ENCODE measurements at places on chromosomes 5 and 9. TPM values are rescaled to one million over a fixed set of nuclear protein-coding genes. Genes with fewer than 3 reads are reported as not detected.

DNA sequence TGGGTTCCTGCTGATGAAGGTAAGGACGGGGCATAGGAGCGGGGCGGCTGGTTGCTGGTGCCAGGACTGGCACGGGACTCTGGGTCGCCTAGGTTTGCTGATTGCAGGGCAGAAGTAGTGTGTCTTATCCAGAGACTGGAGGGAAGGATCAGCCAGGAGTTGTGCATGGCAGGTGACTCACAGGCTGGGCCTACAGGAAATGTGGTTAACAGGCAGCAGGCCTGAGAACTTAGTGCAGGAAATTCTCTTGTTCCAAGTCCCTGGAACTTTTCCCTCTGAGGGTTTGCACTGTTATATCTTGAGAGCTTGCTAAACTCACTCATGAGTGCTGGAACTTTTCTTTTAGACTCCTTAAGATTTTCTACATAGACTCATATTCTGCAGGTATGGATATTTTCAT is 95.1 kb downstream of the ANXA2R start:
- no peaks in the 10 kb centered on the region for H3K4me1 ChIP-seq
- DNase-seq = no peak
- H3K27me3 ChIP-seq = peaks cover 15% of the 10 kb centered on the region
- H3K36me3 ChIP-seq = no peaks in the 10 kb centered on the region

Gene WDR38
- not detected for total RNA-seq

Gene IGIP
- 32.1 TPM for total RNA-seq

Gene FKTN
- 8.4 TPM for total RNA-seq

Gene GRIA1
- total RNA-seq = 1.1 TPM

Gene C7
- 618 TPM for total RNA-seq

- H3K27ac ChIP-seq = no peak overlapping the region
- no peaks in the 10 kb centered on the region for H3K4me1 ChIP-seq
- H3K36me3 ChIP-seq = no peaks in the 10 kb centered on the region
- no peaks in the 10 kb centered on the region for H3K27me3 ChIP-seq
Observed at GRCh38 chr5:120449501-120449900, 14.6 kb upstream of the PRR16 start.

- no peaks in the 10 kb centered on the region for H3K27me3 ChIP-seq
- peak; percentile 24 for DNase-seq
- no peak overlapping the region for H3K4me3 ChIP-seq
Observed at GRCh38 chr5:179614745-179615144, 8.7 kb downstream of the HNRNPH1 start.

GRCh38 chr5:67455970-67456369 is 259.4 kb upstream of the CD180 start:
- DNase-seq = no peak
- no peaks in the 10 kb centered on the region for H3K4me1 ChIP-seq
- H3K4me3 ChIP-seq = no peak overlapping the region
- H3K27me3 ChIP-seq = no peaks in the 10 kb centered on the region
- no peak overlapping the region for H3K27ac ChIP-seq
- no peaks in the 10 kb centered on the region for H3K36me3 ChIP-seq

DNA sequence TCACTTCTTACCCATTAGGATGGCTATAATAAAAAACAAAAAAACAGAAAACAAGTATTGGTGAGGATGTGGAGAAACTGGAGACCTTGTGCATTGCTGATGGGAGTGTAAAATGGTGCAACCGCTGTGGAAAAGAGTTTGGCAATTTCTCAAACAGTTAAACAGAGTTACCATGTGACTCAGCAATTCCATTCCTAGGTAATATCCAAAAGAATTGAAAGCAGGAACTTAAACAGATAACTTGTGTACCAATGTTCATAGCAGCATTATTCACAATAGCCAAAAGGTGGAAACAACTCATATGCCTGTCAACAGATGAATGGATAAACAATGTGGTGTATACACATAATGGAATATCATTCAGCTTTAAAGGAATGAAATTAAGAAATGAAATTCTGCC is 28.9 kb downstream of the DCP2 start:
- H3K4me1 ChIP-seq = no peaks in the 10 kb centered on the region
- no peak for DNase-seq
- no peak overlapping the region for H3K4me3 ChIP-seq
- peaks cover 6% of the 10 kb centered on the region for H3K36me3 ChIP-seq

Gene GNA14
- total RNA-seq = 15.0 TPM

Gene SPOCK1
- total RNA-seq = 104 TPM

DNA sequence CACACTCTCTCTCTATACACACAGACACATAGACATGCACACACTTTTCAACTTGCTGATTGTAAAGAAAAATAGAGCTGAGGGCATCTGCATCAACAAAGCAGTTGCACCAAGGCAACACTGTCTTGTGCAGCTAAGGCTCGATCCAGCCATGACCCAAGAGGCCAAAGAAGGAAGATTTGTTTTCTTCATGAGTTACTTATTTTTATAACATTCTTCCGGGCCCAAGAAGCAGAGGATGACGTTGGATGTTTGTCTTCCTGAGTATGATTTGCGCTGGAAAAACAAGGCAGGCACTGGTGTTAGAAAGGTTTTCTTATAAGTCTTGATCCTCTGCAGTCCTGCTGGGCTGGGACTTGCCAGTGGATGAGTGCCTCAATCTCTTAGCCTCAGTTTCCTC is 344.1 kb downstream of the ADAMTS6 start:
- no peak overlapping the region for H3K27ac ChIP-seq
- H3K36me3 ChIP-seq = no peaks in the 10 kb centered on the region
- H3K4me3 ChIP-seq = no peak overlapping the region
- H3K27me3 ChIP-seq = no peaks in the 10 kb centered on the region
- no peaks in the 10 kb centered on the region for H3K4me1 ChIP-seq

DNA sequence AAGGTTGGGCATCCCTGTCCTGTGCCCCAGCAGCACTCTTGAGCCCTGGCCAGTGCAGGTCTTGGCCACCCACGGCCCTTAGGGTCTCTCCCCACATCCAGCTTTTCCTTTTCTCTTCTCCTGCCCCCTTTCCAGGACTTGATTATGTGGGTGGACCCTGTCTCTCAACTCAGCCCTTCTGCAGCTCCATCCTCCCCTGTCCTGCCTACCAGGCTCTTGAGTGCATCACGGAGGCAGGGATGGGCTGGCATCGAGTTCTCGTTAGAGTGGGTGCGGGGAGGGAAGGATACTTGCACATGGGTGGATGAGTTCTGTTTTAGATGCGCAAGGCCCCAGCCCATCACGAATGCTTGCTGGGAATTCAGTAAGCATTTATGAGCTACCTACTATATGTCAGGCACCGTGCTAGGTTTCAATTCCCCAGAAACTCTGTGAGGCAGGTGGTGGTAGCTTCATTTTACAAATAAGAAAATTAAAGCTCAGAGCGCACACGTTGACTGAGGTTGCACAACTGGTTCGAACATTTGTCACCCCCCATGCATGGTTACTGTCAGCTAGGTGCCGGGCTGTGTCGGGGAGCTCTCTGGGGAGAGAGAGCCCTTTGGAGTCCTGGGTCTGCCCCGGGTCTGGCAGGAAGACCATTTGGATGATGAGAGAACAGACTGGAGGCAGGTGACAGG is 144.6 kb upstream of the PITX1 start:
- H3K4me3 ChIP-seq = no peak overlapping the region
- DNase-seq = no peak
- H3K27ac ChIP-seq = no peak overlapping the region

GRCh38 chr5:81805086-81805485 is 54.2 kb upstream of the SSBP2 start:
- DNase-seq = no peak
- H3K4me1 ChIP-seq = no peaks in the 10 kb centered on the region

Gene FAM200C
- 6.6 TPM for total RNA-seq

DNA sequence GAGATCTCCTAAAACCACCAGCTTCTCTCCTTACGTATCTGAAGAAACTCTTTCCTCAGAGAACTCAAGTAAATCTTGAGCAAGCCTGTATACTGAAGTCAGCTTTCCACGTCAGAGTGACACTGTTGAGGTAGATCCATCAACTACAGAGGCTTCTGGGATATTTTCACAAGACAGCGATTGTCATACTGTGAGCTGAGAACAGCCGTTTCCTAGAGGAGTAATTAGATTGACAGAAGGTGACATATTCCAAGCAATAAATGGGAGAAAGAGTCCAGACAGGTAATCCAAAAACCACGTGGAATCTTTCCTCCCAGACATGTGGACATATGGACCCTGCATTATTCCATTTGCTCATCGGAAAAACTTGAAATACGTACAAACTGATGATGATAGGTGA is 117.2 kb downstream of the MEF2C start:
- H3K4me1 ChIP-seq = no peaks in the 10 kb centered on the region
- H3K27me3 ChIP-seq = no peaks in the 10 kb centered on the region
- no peak for DNase-seq
- H3K27ac ChIP-seq = no peak overlapping the region

Gene PCDHB12
- total RNA-seq = 4.3 TPM

Gene ZFP37
- total RNA-seq = 2.9 TPM

- H3K4me3 ChIP-seq = peak within 1 kb of the TSS; percentile 63
- H3K27ac ChIP-seq = peak within 1 kb of the TSS; percentile 77
- DNase-seq = peak; percentile 58
- peaks cover 16% of the 10 kb centered on the region for H3K27me3 ChIP-seq
- no peaks in the 10 kb centered on the region for H3K4me1 ChIP-seq
- H3K36me3 ChIP-seq = no peaks in the 10 kb centered on the region
Observed at GRCh38 chr5:148653836-148654781, at the start of gene HTR4. Gene HTR4, minus strand, starts transcription at chr5:148654527. Its CDS starts 17,513 bp downstream, at chr5:148637014.

- H3K27me3 ChIP-seq = no peaks in the 10 kb centered on the region
- peaks cover 27% of the 10 kb centered on the region for H3K4me1 ChIP-seq
- H3K36me3 ChIP-seq = no peaks in the 10 kb centered on the region
- peak overlapping the region; percentile 41 for H3K4me3 ChIP-seq
Observed at GRCh38 chr9:133539991-133540697, 5.6 kb downstream of the ADAMTSL2 start.

- peak; percentile 76 for DNase-seq
- no peaks in the 10 kb centered on the region for H3K4me1 ChIP-seq
- no peaks in the 10 kb centered on the region for H3K27me3 ChIP-seq
- H3K4me3 ChIP-seq = no peak overlapping the region
- H3K27ac ChIP-seq = peak overlapping the region; percentile 61
- H3K36me3 ChIP-seq = no peaks in the 10 kb centered on the region
Observed at GRCh38 chr5:159451197-159452052, 121.1 kb upstream of the IL12B start.

DNA sequence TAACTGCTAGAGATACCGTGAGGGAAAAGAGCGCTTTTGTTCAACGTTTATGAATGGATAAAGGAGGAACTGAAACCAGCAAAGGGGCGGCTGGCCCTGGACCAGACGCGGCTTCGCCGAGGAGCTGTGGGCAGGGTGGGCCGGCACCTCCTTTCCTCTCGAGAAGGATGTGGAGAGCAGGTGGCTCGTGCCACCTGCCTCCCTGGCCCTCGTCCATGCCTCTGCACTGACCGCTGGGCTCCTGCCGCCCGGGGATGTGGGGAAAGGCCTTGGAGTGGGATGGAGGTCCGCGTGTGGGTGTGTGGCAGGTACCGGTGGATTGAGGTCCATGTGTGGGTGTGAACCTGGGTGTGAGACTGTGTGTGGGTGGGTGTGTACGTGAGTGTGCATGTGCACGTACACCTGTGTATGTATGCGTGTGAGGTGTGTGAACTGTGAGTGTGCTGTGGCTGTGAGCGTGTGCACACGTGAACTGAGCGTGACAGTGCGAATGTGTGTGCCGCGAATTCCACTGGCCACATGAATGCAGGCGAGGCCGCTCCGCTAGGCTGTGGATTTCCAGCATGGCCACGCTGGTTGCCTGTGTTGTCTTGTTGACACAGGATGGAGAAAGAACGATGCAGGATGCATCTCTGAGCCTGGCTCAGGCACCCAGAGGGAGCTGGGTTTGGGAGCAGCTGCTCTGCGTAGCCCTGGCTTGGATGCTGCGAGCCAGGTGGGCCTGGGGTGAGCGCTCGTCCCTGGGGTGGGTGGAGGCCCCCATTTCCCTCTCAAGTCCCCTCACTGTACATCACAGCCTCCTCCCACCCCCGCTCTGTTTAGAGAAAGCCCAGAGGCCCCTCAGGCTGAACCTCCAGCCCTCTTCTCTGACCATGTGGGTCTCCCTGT is 4.4 kb upstream of the CEP72 start:
- no peak overlapping the region for H3K27ac ChIP-seq
- H3K36me3 ChIP-seq = no peaks in the 10 kb centered on the region
- DNase-seq = peak; percentile 48
- H3K4me3 ChIP-seq = no peak overlapping the region

Gene CCL21
- total RNA-seq = 129 TPM

Gene CFAP90
- total RNA-seq = not detected

Gene MEIKIN
- total RNA-seq = not detected

GRCh38 chr9:86902991-86903733 is 44.1 kb downstream of the GAS1 start:
- H3K36me3 ChIP-seq = no peaks in the 10 kb centered on the region
- peaks cover 9% of the 10 kb centered on the region for H3K4me1 ChIP-seq
- no peaks in the 10 kb centered on the region for H3K27me3 ChIP-seq
- H3K4me3 ChIP-seq = no peak overlapping the region
- no peak for DNase-seq
